Forelimb muscle (tissue), 1 donor: ENCODE measurements at places on chromosomes 5 and 9. TPM values are rescaled to one million over a fixed set of nuclear protein-coding genes. Genes with fewer than 3 reads are reported as not detected.

- no peak for DNase-seq
These were observed 17.2 kb downstream of the TMEM252 start for GRCh38 chr9:68523367-68523936.

DNA sequence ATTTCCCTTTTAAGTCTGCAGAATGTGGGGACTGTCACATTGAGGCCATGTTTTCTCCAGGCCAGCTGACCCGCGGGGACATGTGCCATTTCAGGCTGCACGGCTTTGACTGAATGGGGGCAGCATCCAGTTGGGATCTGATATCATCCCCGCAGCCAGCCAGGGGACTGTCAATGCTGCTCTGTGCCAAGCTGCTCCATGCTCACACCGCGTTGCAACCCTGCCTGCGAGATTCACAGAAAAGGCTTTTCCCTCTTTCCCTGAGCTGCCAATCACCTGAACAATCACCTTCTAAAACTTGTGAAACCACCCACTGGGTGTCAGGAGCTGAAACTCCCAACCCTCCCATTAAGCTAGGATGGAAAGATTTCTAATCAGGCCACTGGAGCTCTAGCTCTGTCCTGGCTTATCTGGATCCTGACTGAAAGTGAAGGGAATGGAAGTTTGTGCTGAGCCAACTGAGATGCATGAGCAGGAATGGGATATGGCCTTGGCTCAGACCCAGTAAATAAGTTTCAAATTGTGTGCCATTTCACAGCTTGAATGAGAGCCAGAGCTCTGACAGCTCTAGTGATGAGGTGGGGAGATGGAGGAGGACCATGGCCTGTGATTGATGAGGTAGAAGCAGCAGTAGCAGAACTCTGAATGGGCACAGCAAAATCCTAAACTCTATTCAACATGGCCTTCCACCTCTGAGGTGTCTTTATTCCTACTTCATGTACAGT, 34.5 kb upstream of the ZNF366 start:
- no peak for DNase-seq

DNA sequence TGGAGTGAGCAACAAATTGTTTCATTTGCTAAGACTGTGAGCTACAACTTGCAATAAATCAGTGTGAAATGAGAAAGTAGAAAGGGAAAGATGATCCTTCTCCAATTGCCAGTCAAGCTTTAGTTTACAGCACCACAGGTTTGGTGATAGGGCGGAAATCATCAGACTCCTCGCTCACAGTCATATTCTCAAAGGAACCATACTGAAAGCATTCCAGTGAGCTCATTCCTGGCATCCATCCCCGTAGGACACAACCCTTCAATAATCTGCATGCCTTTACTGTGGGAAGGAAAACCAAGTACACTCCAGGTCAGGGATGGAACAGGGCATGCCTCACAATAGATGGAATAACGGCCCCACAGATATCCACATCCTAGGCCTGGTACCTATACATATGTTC, 80.7 kb downstream of the FSTL4 start:
- DNase-seq, result peak; percentile 47

Gene CDH9
- not detected for polyA plus RNA-seq

DNA sequence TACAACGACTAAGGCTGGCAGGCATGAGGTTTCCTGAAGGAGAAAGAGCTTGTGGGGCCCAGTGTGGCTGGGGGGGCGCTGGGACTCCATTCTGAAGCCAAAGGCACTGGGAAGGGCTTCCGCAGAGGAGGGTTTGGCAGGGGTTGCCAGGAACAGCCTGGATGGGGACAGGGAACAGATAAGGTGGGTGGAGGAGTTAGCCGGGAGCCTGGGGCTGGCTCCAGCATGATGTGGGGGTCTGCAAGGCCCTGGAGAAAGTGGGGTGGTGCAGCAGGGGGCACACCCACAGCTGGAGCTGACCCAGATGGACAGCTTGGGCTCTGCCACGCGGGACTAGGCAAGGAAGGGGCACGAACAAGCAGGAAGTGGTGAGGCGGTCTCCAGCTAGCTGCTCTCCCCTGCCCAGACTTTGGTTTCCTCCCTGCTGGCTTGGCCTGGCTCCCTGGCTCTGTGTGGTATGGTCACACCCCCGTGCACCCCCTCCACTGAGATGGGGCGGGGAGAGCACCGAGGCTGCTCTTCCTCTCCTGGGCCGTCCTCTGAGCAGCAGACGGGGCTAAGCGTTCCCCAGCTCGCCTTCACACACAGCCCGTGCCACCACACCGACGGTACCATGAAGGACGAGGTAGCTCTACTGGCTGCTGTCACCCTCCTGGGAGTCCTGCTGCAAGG, at the start of gene LTC4S:
TSS of gene LTC4S (plus strand) at position 519 of the 672 bp plus-strand sequence. CDS start at position 614, 95 bp downstream.
- no peak for DNase-seq

GRCh38 chr5:1014781-1015221, 6.2 kb downstream of the NKD2 start:
- no peak for DNase-seq

Gene IL5
- 0.29 TPM for polyA plus RNA-seq

DNA sequence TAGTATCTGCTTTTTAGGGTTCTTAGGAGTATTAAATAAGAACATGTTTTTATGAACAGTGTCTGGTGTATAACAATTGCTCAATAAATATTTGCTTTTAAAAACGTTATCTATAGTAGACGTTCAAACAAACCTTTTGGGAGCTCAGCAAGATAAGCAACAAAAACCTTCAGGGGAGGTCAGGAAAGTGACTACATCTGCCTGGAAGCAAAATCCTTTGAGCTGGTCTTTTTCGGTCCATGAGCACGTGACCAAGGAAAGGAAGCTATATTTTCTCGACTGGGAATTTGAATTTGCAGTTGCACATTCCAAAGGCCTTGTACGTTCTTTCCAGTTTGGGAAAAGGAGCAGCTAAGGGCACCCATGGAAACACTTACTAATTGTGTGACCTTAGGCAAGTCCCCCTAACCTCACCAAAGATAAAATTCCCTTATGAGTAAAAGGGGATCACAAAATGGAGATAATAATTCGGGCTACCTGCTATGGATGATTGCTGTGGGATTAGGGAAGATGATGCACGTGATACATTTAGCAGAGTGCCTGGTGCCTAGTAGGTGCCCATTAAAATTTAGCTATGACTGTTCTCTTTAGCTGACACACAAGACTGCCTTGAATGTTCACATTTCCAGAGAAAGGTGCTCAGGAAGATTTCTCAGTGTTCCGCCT, 45.4 kb downstream of the PTTG1 start:
- DNase-seq, result no peak

- DNase-seq, result no peak
These were observed 28.0 kb downstream of the NKD2 start for GRCh38 chr5:1036504-1037122.

Gene ANKRD20A1
- 0.33 TPM for polyA plus RNA-seq

Gene CYLC2
- not detected for polyA plus RNA-seq

GRCh38 chr5:66565878-66566277, 30.3 kb upstream of the MAST4 start:
- no peak for DNase-seq

GRCh38 chr5:93591323-93591945, 8.4 kb downstream of the NR2F1 start:
- DNase-seq, result no peak

DNA sequence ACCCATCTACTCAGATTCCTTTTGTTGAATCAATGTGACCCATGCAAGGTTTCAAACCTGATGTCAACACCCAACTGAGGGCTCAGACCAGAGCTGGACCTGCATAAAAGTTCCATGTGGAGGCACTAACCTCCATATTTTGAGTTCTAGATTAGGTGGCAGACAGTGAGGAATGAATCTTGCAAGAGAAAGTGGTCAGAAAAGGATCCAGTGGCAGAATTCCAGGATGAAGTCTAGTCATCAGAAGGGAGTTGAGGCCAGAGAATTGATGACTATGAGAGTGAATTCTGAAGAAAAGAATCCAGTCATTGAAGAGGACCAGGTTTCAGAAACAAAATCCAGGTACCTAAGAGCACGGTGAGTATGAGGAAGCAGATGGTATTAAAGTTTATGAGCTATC, 205.1 kb upstream of the RGMB start:
- DNase-seq, result no peak

GRCh38 chr9:1071730-1072129, 21.6 kb downstream of the DMRT2 start:
- DNase-seq, result no peak

GRCh38 chr9:134743853-134744252, 102.2 kb downstream of the COL5A1 start:
- DNase-seq, result no peak

DNA sequence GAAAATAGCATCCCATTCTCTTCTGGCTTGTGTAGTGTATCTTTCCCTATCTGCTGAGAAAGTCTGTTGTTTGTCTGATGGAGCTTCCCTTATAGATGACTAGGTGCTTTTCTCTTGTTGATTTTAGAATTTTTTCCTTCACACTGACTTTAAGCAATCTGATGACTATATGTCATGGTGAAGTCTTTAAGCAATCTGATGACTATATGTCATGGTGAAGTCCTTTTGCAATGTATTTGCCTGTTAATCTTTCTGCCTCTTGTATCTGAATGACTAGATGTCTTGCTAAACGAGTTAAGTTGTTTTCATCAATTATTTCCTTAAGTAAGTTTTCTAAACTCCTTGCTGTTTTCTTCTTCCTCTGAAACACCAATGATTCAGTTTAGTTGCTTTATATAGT, 80.5 kb downstream of the RNF130 start:
- no peak for DNase-seq

GRCh38 chr9:112751056-112751795, 666 bp downstream of the SNX30 start:
- DNase-seq, result no peak

Gene PCDHGA5
- polyA plus RNA-seq, result 2.6 TPM

Gene MINAR2
- 0.27 TPM for polyA plus RNA-seq

Gene GABBR2
- polyA plus RNA-seq, result 0.82 TPM

DNA sequence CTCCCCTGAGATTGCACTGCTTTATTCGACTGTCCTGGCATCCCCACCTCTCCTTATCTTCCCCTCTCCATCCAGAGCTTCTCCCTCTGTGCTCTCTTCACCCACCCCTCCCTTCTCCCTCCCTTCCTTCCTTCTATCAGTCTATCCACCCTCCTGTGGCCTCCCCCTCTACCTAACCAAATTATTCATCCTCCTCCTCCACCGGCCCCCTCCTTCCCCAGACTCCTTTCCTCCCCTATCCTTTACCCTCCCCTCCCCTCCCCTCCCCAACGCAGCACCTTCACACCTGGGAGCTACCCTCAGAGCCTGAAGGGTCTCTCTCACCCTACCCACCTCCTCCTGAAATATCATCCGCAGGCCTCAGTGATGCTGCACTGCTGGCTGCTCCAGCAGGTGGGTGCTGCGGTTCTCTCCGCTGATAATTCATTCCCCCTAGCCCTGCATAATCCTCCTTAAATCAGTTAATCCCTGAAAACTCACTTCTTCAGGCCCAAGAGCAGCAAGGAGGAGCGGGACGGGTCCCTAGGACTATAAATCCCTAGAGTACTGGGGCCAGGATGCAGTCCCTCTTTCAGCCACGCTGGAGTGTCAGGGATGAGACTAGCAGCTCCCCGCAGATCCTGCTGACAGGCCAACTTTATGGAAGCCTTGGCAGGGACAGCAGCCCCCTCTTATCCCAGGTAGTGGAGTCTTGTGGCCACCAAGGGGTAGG, 97.8 kb downstream of the PCDH1 start:
- no peak for DNase-seq
